ENCODE measurements at places on chromosomes 11 and 22.

GRCh38 chr22:45120931-45121330 is 42.8 kb upstream of the NUP50 start:
- DNase-seq: no peak

DNA sequence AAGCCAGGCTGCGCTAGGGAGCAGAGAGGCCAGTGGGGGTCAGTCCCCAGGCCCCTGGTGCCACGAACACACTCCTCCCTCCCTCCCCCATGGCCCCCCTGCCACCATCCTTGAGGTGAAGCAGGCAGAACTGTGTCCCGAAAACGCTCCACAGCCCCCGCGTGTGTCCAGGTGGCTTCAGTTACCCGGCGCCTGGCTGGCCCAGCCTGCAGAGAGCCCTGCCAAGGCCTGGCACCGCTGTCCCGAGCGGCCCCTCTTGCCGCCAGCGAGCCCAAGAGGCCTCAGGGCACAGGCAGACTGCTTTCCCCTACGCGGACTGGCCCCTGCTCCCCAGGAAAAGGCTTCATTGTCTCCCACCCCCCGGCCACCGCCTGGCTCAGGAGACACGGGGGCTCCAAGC is 27.7 kb downstream of the CDKN1C start:
- DNase-seq: no peak

GRCh38 chr11:33500332-33500731 is 200.3 kb downstream of the C11orf91 start:
- DNase-seq: no peak

DNA sequence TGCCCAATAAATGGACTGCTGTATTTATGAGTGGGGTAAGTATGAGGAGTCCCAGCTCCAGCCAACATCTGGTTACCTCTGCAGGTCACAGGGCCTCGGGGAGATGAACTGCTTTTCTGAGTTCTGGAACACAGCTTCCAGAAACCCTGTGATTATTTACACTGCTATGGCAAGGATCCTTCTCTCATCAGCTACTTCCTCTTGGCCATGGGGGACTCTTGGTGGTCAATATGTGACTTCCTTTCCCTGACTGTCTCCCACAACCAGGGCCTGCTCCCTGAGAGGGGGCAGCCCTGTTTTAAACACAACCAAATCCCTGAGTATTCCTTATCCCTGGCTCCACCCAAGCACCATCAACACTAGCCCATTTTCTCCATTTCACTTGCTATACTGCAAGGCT is 10.0 kb downstream of the RHOG start:
- no peak for DNase-seq

Data from kidney (tissue), 22 donors.